Upper lobe of right lung (tissue), 1 donor: ENCODE measurements at places on chromosomes 3 and 15. TPM values are rescaled to one million over a fixed set of nuclear protein-coding genes. Genes with fewer than 3 reads are reported as not detected.

DNA sequence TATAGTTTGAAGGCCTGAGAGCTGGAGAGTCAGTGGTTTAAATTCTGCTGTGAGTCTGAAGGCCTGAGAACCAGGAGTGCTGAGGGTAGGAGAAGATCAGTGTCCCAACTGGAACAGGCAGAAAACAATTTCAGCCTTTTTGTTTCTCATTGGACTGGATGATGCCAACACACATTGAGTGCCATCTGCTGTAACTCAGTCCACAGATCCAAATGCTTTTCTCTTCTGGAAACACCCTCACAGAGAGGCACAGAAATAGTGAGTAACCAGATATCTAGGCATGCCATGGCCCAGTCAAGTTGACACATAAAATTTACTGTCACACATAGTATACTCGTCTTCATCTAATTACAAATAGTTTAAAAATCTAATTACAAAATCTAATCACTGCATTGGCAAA, 100.8 kb downstream of the NEO1 start:
- DNase-seq: no peak
- no peaks in the 10 kb centered on the region for H3K27me3 ChIP-seq
- H3K4me1 ChIP-seq: no peaks in the 10 kb centered on the region

- DNase-seq: no peak
- H3K36me3 ChIP-seq: no peaks in the 10 kb centered on the region
- no peak overlapping the region for H3K27ac ChIP-seq
- H3K27me3 ChIP-seq: no peaks in the 10 kb centered on the region
- no peak overlapping the region for H3K4me3 ChIP-seq
Observed at GRCh38 chr15:31930967-31931366, 99.3 kb upstream of the CHRNA7 start.

DNA sequence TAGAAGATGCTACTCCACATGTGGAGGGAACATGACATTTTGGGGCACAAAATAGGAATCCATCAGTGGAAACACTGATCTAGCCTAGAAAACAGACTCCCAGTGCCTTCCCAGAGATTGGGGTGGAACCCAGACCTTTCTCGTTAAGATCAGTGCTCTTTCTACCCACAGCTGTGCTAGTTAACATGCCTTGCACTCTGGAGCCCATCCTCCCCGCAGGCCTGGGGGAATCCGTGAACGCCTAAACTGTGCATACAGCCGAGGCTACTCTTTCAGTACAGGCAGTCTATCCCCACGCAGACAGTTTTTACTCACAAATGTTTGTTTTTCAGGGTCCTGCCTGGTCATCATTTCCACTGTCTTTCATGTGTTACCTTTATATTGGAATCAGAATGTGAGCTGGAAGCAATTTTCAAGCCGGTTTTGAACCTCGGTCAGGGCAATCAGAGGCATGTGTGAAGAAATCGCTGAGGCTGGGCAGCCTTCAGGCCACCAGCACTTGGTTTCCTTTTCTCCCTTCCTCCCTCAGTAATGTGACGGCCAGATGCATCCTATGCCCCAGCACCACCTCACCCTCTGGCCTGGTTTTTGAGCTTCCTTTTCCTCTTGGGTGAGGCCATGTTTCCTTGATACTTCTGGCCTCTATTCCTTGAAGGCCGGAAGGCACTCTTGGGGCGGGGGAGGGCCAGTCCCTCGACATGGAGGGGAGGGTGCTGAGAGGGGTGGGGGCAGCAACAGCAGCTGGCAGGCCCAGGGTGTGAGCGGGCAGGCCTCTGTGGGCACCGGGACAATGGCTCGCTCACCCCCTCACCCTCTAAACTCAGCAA, 123.6 kb upstream of the GALNT15 start:
- no peaks in the 10 kb centered on the region for H3K27me3 ChIP-seq
- H3K4me1 ChIP-seq: peaks cover 1% of the 10 kb centered on the region
- H3K36me3 ChIP-seq: no peaks in the 10 kb centered on the region
- H3K4me3 ChIP-seq: no peak overlapping the region

- no peaks in the 10 kb centered on the region for H3K36me3 ChIP-seq
- no peak overlapping the region for H3K4me3 ChIP-seq
- H3K27ac ChIP-seq: peak overlapping the region; percentile 59
- peaks cover 79% of the 10 kb centered on the region for H3K4me1 ChIP-seq
- DNase-seq: peak; percentile 71
Observed at GRCh38 chr3:15292765-15293522, 39.4 kb downstream of the SH3BP5 start.

DNA sequence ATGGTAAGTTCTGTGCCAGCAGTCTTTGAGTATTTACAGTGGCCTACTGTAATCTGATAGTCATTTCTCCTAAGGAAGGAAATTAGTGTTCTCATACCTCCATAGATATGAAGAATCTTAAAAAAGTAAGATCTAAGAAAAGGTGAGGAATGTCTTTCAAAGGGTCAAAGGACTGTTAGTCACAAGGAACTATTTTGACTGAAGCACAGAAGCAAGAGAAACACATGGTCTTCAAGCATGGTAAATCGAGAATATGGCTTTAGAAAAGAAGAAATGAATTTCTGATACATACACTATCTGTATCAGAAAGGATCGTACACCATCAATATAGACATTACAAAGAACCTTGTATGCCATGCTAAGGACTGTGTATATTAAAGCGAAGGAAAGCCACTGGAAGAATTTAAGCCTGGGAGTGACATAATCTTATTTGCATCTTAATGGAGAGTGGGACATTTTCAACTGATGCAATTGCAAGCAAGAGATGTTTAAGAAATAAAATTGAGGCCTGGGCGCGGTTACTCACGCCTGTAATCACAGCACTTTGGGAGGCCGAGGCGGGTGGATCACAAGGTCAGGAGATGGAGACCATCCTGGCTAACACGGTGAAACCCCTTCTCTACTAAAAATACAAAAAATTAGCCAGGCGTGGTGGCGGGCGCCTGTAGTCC, 5.5 kb upstream of the ACAP2 start:
- H3K4me3 ChIP-seq: no peak overlapping the region
- peaks cover 17% of the 10 kb centered on the region for H3K4me1 ChIP-seq
- no peaks in the 10 kb centered on the region for H3K36me3 ChIP-seq
- no peak overlapping the region for H3K27ac ChIP-seq

GRCh38 chr3:13365390-13366379, 54.4 kb downstream of the NUP210 start:
- H3K27me3 ChIP-seq: no peaks in the 10 kb centered on the region
- no peaks in the 10 kb centered on the region for H3K4me1 ChIP-seq
- no peak overlapping the region for H3K4me3 ChIP-seq

PDZRN3 gene
- total RNA-seq: 23.9 TPM

GLDN gene
- total RNA-seq: 21.8 TPM

CTXN2 gene
- not detected for total RNA-seq

PAQR5 gene
- total RNA-seq: 37.9 TPM

CYP1A2 gene
- 0.32 TPM for total RNA-seq

- no peaks in the 10 kb centered on the region for H3K36me3 ChIP-seq
- H3K27me3 ChIP-seq: no peaks in the 10 kb centered on the region
- DNase-seq: no peak
- no peak overlapping the region for H3K4me3 ChIP-seq
- no peaks in the 10 kb centered on the region for H3K4me1 ChIP-seq
- no peak overlapping the region for H3K27ac ChIP-seq
Observed at GRCh38 chr3:153640689-153641665, 479.0 kb downstream of the RAP2B start.

GRCh38 chr3:171183042-171183441, 156.5 kb upstream of the SLC2A2 start:
- H3K27ac ChIP-seq: no peak overlapping the region
- H3K27me3 ChIP-seq: no peaks in the 10 kb centered on the region
- no peak for DNase-seq
- H3K4me3 ChIP-seq: no peak overlapping the region
- no peaks in the 10 kb centered on the region for H3K36me3 ChIP-seq

DNA sequence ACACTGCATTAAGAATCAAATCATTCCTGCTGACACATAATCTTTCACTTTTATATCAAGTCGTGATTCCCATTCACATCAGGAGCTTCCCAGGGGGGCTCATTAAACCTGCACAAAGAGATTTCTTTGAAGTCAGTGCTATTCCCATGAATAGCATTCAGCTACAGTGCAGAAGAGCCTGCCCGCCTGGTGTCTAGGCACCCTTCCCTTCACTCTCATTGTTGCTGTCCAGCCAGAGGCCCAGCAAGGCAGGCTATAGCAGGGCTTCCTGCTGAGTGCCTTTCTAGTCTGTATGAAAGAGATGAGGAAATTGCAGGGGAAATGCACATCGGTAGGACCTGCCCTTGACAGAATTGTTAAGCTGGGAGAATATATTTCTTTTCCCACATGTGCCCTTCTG, 4.5 kb upstream of the GJD2 start:
- H3K4me3 ChIP-seq: no peak overlapping the region
- H3K4me1 ChIP-seq: no peaks in the 10 kb centered on the region
- peaks cover 32% of the 10 kb centered on the region for H3K27me3 ChIP-seq
- H3K27ac ChIP-seq: no peak overlapping the region
- no peaks in the 10 kb centered on the region for H3K36me3 ChIP-seq
- no peak for DNase-seq

DNA sequence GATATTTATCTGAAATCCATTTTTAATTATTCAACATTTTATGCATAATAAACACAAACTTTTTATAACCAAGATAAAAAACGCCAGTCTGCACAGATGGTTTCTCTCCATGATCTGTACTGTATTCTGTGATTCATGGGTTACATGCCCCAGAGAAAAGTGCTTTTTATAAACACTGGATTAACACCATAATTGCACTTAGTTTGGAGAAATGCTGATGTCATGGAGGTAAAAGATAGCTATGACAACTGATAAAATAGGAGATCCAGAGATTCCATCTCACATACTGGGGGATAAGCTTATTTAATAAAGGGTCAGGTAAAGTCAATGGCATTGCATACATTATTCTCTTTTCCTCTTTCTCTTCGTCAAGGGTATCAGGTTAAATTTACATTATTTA, 1460.4 kb upstream of the ALCAM start:
- H3K4me3 ChIP-seq: no peak overlapping the region
- no peaks in the 10 kb centered on the region for H3K4me1 ChIP-seq
- H3K27me3 ChIP-seq: no peaks in the 10 kb centered on the region
- DNase-seq: no peak

- H3K27me3 ChIP-seq: no peaks in the 10 kb centered on the region
- no peak overlapping the region for H3K4me3 ChIP-seq
- H3K36me3 ChIP-seq: no peaks in the 10 kb centered on the region
Observed at GRCh38 chr3:4897765-4898453, 81.3 kb upstream of the BHLHE40 start.

PLSCR5 gene
- total RNA-seq: not detected

CCR8 gene
- total RNA-seq: not detected

GRCh38 chr3:85533586-85533985, 574.8 kb downstream of the CADM2 start:
- no peak overlapping the region for H3K4me3 ChIP-seq
- H3K36me3 ChIP-seq: no peaks in the 10 kb centered on the region
- DNase-seq: no peak
- H3K27me3 ChIP-seq: no peaks in the 10 kb centered on the region
- no peaks in the 10 kb centered on the region for H3K4me1 ChIP-seq
